NCI-H69 (cell line): ENCODE measurements at places on chromosomes 1 and 21.

DNA sequence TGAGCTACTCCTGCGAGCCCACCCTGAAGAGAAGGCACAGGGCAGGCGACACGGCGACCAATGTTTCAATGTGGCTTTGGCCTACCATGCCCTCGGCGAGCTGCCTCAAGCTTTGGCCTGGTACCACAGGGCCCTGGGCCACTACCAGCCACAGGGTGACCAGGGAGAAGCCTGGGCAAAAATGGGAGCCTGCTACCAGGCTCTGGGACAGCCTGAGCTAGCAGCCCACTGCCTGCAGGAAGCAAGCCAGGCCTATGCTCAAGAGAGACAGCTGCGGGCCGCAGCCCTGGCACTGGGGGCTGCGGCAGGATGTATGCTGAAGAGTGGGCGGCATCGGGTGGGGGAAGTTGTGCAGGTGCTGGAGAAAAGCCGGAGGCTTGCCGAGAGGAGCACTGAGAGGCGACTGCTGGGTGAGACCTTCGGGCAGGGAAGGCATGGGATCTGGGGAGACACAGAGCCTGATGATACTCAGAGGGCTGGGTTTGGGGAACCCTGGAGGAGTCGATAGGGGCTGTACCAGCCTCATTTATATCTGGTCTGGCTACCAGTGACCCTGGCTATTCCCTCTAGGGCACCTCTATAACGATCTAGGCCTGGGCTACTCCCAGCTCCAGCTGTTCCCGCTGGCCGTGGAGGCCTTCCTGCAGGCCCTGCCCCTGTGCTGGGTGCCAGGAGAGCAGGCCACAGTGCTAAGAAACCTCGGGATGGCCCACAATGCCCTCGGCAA, 2.3 kb downstream of the TTC24 start:
- DNase-seq = no peak

- DNase-seq = no peak
These were observed 204.5 kb downstream of the TM2D1 start for GRCh38 chr1:61520401-61520800.

DNA sequence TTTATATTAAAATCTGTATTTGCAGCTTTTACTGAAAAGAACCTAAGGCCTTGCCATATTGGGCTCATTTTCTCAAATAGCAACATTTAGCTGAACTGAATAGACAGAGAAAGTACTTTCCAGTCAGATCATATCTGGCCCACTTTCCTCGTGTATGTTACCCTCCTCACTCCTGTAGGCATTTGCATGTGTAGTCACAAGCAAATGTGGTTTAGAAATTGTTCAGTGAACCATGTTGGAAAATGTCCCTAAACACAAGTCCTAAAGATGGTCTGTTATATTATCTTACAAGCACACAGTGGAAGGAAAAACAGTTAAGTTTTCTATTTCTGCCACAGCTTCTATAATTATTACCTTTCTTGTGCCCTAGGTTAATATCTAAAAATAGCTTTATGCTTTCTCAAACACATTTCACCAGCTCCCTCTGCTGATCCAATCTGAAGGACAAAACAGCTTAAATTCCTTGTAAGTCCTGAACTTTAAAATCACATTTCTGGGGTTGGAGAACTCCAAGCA, 606 bp upstream of the FMO4 start:
- no peak for DNase-seq

GRCh38 chr1:43321331-43321891, 16.2 kb upstream of the MPL start:
- no peak for DNase-seq

GRCh38 chr1:57066980-57067610, 101.3 kb upstream of the C8B start:
- DNase-seq = no peak

DNA sequence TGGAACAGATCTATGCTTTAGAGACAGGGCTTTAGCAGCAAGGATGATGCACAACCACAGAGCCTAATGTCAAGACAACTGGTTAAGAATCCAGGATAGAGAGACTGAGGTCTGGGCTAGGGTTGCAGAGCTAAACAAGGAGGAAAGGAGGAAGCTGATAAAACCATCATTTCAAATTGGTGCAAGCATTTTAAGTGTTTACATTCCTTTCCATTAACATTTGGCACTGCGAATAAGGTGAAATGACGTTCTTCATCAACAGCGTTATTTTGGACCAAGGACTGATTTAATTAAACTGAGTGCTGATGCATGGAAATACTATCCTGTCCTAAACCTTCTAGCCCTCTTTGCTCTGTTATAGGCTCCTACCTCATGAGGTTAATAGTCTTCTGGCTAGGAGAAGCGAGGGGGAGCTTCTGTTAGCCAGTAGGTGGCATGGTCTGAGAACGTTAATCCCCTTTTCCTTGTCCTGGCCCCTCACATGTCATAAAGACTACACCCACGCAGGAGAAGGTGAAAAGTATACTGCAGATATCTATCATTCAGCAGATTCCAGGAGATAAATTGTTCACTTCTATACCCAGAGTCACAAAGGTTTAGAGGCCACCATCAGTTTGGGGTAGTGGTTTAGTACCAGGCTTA, 7.6 kb upstream of the C1orf21 start:
- DNase-seq = peak; percentile 50

GRCh38 chr1:101706366-101706765, 290.4 kb downstream of the OLFM3 start:
- peak; percentile 17 for DNase-seq

GRCh38 chr1:37400466-37401225, 73.7 kb upstream of the ZC3H12A start:
- peak; percentile 6 for DNase-seq

DNA sequence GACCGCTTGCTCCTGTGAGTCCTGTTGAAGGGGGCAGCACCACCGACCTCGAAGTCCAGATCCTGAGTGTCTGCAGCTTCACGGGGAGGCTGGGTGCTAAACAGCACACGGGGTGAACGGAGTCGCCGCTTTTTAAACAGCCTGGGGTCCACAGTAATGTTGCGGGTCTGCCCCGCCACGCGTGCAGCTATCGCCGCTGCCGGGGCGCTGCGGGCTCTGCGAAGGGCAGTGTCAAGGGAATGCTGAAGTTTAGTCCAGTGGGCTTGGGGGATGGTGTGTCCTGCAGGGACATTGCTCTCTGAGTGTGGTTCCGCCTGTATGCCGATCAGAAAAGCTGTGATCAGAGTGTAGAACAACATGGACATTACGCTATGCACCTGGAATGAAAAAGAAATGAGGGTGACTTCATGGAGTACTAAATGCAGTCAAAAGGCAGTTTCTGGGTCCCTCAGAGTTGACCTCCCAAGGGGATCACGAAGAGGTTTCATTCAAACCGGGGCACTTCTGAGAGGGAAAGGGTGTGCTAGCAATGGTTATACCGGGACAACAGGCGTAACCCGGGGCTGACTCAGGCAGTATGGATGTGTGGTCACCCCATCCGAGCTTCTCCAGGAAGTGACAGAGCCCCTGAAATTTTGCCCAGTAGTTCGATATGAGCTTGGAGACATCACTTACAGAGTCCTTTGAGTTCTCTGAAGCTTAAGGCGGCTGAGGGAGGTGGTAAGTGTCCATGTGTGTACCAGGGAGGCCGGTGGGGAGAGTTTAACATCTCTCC, 51.4 kb downstream of the NGF start:
- DNase-seq = no peak

DNA sequence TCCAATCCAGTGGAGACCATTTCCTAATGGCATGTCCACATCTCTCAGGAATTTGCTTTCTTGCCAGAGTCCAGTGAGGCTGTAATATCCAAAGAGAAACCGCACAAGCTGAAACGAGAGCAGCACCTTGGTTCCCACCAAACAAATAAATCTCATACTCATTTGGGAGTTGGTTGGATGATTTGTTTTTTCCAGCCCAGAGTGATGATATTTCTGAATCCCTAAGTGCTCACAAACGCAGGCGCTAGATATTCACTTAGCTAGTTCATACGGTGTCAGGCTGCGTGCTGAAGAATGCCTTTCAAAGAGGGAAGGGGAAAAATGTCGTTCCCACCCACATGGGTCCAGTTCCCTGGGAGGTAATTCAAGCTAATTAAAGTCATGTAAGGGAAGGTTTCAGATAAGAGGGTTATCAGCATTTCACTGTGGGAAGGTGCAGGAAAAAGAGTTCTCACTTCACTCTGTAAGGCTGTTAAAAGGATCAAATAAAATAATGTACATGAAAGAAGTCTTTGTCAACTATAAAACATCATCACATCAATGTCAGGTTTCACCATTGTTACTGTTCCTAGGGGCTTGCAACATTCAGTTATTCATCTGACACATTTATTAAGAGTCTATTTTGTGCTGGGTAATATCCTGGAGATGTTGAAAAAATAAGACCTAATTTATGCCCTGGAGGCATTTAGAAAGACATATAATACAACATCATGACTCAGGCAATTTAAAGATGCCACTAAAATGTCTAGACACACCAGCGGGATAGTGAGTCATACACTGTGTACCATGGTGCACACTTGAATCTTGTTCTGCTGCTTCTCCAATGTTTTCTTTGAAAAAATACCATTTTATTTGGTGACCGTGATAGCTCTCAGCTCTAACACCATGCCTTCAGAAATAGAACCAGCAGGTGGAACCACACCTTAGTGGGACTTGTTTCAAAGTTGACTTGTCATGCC, 19.3 kb downstream of the DPT start:
- peak; percentile 79 for DNase-seq

- no peak for DNase-seq
These were observed 4.4 kb downstream of the ELOVL1 start for GRCh38 chr1:43363283-43363934.

DNA sequence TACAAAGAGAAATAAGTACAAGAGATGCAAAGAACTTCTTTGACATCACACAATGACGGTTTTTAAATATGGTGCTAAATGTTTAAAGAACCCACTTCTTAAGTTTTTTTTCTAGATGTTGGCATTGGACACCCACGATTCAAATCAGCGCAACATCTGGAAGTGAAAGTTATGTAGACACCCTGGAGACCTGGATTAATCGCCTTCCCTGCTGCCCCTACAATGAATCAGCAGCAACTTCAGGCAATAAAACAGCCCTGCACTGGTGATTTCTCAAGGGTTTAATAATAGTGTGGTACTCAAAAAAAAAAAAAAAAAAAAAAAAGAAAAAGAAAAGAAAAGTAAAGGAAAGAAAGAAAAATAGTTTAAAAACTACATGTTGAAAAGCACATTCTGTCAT, 248.3 kb downstream of the NUF2 start:
- DNase-seq = peak; percentile 18

GRCh38 chr1:201140235-201140940, 13.4 kb upstream of the ASCL5 start:
- peak; percentile 64 for DNase-seq

- no peak for DNase-seq
These were observed 265.0 kb downstream of the NPHP4 start for GRCh38 chr1:5727191-5727590.

DNA sequence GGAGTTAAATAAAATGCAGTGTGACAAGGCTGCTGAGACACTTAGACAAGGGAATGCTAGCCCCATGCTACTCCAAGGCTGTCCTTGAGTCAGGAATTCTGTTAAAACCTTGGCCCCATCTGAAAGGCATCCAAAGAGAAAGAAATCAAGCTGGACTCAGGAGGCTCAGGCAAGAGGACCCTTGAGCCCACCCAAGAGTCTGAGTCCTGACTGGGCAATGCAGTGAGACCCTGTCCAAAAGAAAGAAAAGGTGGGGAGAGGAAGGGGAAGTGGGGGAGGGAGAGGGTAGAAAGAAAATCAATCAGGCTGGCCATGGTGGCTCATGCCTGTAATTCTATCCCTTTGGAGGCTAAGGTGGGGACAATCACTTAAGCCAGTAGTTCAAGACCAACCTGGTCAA, 26.7 kb downstream of the CLSTN1 start:
- DNase-seq = no peak

DNA sequence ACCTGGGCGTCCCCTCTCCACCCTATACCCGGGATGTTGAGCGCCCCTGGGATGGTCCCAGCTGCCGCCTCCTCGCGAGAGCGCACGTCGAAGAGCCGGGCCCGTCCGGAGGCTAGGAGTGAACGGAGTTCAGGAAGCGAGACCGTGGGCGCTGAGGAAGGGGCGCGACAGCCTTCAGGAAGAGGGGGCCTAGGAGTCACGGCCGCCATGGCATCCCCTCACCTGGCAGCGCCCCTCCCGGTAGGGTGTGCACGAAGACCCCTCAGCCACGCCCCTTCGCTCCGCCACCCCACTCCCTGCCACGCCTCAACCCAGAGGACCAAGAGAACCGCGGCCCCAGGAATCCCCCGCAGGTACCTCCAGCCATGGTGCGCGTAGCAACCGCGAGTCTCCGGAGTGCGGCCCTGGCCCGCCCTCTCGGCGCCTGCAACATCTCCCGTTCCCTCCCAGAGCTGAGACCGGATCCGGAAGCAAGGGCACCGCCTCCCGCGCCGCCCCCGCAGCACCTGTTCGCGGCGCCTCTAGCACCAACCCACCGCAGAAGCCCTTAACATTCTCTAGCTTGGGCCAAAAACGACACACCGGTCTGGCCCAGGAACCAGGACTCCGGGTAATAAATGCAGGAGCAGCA, at the start of gene TSTD1:
Gene TSTD1, minus strand, starts transcription at position 442 of the 631 bp plus-strand sequence. Its CDS starts 75 bp downstream, at position 367.
- DNase-seq = peak; percentile 87

- no peak for DNase-seq
These were observed 1.6 kb upstream of the IPP start for GRCh38 chr1:45752014-45752413.

DNA sequence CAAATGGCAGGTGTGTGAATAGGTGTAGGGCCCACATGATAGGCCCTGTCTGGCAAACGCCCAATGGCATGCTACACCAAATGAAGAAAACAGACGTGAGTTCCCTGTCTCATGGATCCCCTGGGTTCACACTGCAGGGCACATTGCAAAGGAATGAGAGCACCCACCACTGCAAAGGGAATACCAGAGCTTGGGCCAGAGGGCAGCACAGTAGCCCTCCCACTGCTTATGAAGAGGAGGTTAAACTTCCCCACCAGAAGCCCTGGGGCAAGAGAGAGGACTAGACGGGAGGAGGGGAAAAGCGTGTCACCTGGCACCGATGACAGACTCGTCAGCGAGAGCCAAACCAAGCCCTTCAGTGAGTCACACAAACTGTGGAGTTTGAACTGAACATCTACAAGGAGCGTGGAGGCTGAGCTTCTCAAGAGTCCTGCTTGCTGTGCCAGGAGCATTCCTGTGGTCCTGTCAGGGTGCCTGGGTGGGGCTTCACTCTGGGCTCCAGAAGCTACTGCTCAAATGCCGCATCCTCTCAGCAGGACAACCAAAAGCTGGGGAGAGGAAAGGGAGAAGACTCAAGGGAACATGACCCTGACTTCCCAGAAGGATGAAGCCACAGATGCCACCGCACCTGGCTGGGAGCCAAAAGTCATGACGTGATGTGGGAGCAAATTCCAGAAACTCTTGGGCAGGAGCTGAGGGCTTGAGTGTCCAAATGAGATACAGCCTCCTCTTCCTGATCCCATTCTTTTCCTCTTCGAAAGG, 61.1 kb downstream of the TOMM20 start:
- DNase-seq = peak; percentile 88
